CD4-positive, alpha-beta T cell treated with Interferon gamma for 1 hour (primary cell): ENCODE measurements at places on chromosomes 2 and 18.

DNA sequence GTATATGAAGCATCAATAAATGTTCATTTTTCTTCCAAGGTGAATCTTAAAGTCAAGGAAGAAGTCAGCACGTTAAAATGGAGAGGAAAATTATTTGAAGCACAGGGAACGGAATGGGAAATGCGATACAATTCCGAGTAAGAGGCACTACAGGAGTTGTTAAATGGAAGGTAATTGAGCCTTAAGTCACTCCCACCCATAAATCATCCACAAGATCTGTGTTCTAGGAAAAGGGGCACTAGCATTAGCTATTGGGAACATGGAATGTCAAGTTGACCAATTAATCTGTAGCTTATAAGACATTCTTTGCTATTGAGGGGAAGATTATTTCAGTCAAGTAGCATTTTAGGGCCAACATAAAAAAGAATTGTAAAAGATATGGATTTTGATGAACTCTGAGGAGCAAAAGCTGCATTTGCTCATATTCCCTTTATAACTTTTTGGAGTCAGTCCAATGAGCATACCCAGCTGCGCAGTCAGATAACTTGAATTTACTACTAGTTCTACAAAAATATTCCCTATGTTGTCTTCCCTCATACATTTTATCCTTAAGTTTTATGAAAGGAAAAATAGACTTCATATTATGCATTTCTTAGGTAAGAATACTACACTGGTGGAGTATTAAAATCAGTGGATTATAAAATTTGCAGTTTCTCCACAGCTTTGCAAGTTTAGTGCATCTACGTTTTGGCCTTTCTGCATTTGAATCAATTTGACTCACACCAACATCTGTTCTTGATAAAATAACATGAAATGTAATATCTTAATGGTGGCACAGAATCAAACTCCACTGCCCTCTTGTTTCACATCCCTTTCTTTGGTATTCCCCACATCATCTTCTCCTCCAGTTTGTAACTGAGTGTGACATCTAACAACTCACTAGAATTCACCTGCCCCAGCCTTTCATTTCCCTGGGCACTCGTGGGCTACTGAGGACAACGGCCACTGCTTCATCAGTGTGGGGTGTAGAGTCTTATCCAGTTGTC, 95.6 kb downstream of the SP3 start:
- DNase-seq, result no peak

DNA sequence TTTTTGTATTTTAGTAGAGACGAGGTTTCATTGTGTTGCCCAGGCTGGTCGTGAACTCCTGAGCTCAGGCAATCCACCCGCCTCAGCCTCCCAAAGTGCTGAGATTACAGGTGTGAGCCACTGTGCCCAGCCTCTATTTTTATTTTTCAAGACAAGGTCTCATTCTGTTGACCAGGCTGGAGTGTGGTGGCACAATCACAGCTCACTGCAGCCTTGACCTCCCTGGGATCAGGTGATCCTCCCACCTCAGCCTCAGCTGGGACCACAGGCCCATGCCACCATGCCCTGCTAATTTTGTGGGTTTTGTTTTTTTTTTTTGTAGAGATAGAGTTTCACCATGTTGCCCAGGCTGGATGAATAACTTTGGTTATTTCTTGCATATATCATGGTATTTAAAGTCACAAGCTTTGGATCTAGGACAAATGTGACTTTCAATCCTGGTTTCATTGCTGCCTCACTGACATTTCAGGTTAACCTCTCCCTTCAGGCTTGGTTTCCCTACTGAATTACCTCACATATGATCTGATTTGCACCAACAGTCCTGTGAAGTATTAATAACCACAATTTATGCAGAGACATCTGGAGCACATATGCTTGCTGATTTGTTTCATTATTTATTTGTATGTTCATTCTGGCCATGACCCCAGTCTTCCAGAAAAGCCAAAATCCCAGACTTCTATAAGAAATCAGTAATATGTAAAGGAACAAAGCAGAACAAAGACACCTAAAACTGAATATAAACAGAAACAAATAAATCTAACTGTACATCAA, 17.5 kb upstream of the RAB31 start:
- DNase-seq, result no peak

DNA sequence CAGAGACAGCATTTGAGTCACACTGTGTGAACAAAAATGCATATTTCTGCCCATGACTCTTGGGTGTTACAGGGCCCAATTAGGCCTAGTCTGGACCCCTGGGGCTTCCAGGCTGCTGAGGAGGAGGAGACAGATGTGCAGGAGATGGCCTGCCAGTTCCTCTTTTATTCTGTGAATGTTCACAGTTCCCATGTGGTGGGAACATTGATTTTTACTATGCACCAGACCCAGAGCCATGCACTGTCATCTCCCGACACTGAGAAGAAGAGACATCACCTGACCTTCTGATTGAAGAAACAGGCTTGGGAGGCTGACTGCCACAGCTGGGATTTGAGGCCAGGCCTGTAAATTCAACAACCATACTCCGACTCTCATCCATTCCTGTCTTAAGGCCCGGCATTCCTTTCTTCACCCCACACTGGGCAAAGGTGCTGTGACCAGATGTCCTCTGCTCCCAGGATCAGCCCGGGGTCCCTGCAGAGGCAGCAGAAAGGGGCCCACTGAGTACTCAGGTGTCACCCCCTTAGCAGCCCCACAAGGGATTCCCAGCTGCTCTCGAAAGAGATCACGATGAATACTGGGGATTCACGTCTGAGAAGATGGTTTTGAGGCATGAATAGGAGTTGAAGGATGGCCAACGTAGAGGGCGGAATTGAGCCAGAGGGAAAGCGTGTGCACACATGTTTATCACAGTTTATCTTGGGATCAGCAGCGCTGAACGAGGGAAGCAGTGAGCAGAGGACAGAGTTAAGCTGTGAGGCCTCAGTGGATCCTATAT, 3.6 kb upstream of the TFCP2L1 start:
- DNase-seq, result no peak

- DNase-seq, result no peak
These were observed 51.2 kb downstream of the CYRIA start for GRCh38 chr2:16614314-16614860.

- no peak for DNase-seq
These were observed 101.0 kb downstream of the EVA1A start for GRCh38 chr2:75459565-75460310.

DNA sequence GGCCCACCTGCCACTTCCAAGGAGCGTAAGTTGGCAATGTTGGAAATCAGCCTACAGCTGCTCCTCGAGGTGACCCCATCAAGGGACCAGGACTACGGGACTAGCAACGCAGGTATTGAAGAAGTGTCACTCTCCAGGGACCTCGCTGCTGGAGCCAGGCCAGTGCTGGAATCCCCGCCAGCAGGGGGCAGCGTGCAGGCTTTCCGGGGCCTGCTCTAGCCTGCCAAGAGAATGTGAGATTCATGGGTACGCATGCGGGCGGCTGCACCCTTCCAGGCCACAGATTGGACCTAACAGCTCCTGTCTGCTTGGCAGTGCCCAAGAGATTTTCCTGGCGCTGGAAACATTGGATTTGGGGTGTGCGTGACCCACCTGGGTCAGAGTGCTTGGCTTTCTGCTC, 182.8 kb upstream of the RAB12 start:
- no peak for DNase-seq

DNA sequence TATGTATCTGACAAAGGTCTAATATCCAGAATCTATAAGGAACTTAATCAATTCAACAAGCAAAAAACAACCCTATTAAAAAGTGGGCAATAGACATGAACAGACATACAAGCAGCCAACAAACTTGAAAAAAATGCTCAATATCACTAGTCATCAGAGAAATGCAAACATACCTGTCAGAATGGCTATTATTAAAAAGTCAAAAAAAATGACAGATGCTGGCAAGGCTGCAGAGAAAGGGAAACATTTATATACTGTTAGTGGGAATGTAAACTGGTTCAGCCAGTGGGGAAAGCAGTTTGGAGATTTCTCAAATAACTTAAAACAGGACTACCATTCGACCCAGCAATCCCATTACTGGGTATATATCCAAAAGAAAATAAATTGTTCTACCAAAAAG, 21.6 kb downstream of the SESTD1 start:
- no peak for DNase-seq

DNA sequence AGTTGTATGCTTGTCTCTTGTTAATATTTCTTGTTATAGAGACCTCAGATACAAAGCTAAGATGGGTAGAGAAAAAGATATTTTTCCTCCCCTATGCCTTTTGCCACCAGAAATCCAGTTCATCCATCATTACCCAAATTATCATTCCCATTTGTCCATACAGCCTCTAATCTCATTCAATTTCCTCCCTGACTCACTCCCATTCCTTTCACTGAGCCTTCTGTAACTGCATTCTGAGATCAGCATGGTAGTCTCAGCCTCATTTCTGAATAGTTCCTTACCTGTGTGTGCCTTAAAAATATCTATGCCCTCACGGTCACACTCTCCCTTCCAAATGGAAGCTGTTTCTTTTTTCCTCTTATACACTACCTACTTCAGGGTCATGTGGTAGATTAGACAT, 15.7 kb upstream of the PIK3C3 start:
- no peak for DNase-seq

DNA sequence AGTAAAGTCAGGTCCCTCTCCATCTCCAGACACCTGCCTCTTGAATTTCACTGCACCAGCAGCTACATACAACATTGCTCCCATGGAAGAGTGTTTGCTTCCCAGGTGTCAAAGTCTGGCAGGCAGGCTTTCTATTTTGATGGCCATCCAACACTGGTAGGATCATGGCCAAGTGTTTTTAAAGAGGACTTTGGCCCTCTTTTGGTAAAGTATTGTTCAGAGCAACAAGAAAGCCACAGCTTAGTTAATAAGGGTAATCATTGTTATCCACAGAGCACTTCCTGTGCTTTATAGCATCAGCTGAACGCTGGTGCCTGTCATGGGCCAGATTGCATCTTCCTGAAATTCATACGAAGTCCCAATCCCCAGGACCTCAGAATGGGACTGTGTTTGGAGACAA, 133.2 kb downstream of the NCK2 start:
- DNase-seq, result no peak

GRCh38 chr2:144201126-144201525, 318.8 kb downstream of the ZEB2 start:
- no peak for DNase-seq

- no peak for DNase-seq
These were observed 802.6 kb upstream of the CELF4 start for GRCh38 chr18:38368246-38368645.
